COLO829 (cell line): ENCODE measurements at places on chromosomes 2 and 18.

DNA sequence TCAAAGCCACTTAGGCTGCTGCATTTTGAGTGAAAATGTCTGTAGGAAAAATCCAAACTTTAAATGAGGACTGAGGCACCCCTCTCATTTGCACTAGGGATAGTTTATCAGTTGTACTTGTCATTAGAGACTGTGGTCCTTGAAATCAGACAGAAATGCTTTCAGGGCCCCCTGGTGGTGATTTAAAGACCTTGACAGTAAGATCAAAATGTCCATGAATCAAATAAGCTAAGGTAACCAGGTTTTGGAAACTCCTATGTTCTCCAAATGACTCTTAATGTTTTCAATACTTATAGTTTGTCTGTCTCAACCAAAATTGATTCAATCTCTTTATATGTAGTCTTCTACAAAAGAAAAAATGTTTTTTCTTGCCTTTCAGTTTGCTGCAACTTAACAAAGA lies 28.8 kb upstream of the DDX18 start:
- DNase-seq, result peak; percentile 32

- no peak for DNase-seq
Measured at GRCh38 chr2:231292472-231293134, 94.2 kb downstream of the ARMC9 start.

GRCh38 chr2:228352048-228352447 lies 170.6 kb upstream of the SPHKAP start:
- DNase-seq, result no peak

DNA sequence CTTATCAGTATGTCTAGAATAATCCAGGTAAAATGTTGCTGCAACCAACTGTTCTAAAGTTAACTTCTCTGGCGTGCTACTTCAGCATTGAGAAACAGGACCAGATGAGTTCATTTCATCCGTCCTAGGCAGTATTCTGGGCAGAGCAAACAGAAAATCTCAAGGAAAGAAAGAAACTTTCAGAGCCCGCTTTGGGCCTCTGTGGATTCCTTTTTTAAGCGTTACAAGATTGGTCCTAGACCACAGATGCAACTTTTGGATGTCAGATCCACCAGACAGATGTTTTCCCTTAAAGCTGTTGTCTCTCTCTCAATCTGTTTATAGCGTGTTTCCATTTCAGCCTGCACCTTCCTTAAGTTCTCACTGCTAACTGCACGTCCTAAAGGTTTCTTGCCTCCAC lies 75.0 kb downstream of the BCL2 start:
- DNase-seq, result no peak

DNA sequence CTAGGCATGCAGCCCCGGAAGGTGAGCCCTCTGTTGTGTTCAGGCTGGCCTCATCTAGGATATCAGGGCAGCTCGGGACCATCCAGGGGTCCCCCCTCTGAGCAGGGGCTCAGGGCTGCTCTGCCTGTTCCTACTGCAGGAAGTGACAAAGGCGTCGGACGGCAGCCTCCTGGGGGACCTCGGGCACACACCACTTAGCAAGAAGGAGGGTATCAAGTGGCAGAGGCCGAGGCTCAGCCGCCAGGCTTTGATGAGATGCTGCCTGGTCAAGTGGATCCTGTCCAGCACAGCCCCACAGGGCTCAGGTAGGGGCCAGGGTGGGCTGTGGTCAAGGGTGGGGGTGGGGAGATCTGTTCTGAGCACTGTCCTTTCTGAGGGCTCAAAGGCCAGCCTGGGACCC lies 13.1 kb downstream of the KCNIP3 start:
- DNase-seq, result no peak

- no peak for DNase-seq
Measured at GRCh38 chr18:832085-832681, 20.1 kb upstream of the YES1 start.

- no peak for DNase-seq
Measured at GRCh38 chr2:29113891-29114321, 1.3 kb upstream of the CLIP4 start.
